ENCODE measurements at places on chromosomes 2 and 18.

- DNase-seq: no peak
These were observed 419.5 kb upstream of the CHST9 start for GRCh38 chr18:27604583-27604982.

GRCh38 chr2:25714740-25715139 lies 41.4 kb upstream of the DTNB start:
- no peak for DNase-seq

- no peak for DNase-seq
These were observed 81.0 kb downstream of the SUMO1 start for GRCh38 chr2:202157211-202157990.

- DNase-seq: no peak
These were observed 254.2 kb downstream of the SETBP1 start for GRCh38 chr18:44934901-44935300.

DNA sequence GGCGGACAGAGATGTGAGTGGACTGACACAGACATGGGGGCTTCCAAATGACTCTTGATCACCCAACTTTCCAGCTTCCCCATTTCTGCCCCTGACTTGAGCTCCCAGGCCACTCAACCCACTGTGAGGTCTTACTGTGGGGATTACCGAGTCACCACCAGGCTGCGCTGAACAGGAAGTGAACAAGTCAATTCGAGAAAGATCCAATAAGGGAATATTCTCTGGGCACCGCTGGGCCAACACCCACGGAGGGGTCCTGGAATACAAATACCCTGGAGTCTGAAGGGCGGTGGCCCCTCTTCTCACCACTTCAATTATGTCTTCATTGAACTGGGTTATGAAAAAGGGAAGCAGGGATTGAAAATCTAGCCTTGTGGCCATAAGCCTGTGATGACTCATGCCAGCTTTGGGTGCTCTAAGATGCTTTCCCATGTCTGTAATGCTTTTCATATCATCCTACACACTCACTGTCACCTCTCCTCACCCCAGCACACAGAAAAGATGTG lies 37.7 kb downstream of the BCL11A start:
- DNase-seq: no peak

- DNase-seq: no peak
These were observed 12.6 kb downstream of the FN1 start for GRCh38 chr2:215423234-215423633.

DNA sequence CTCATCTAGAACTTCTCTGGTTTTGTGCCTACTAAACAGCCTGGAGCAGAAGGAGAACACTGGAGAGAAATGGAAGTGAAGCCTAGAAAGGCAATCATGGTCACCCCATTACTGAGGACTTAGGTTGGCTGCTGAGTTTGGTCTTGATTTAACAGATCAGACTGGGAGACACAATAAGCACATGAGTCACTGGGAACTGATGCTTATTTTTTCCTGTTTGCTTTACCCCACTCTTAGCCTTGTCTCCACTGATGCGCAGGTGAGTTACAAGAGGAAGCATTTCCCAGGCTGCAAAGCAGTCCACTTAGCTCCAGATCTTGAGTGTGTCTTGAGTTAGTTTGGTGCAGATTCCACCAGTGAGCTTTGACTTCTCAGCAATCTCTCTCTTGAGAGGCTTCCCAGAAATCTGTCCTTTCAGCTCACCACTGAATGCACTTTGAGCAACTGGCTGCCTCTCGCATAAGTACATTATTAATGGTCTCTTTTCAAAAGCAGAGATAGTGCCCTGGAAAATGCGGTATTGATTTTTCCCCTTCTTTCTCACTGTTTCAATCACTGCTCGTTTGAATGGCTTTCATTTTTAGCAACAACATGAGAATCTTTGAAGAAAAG lies 390.2 kb upstream of the SETBP1 start:
- no peak for DNase-seq

- no peak for DNase-seq
These were observed 127.0 kb downstream of the CELF4 start for GRCh38 chr18:37438417-37439180.

DNA sequence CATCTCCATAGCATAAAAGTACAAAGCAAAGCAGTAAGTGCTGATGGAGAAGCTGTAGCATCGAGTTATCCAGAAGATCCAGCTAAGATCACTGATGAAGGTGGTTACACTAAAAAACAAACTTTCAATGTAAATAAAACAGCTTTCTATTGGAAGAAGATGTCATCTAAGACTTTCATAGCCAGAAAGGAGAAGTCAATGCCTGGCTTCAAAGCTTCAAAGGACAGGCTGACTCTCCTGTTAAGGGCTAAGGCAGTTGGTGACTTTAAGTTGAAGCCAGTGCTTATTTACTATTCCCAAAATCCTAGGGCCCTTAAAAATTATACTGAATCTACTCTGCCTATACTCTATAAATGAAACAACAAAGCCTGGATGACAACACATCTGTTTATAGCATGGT lies 44.0 kb downstream of the METTL8 start:
- no peak for DNase-seq

DNA sequence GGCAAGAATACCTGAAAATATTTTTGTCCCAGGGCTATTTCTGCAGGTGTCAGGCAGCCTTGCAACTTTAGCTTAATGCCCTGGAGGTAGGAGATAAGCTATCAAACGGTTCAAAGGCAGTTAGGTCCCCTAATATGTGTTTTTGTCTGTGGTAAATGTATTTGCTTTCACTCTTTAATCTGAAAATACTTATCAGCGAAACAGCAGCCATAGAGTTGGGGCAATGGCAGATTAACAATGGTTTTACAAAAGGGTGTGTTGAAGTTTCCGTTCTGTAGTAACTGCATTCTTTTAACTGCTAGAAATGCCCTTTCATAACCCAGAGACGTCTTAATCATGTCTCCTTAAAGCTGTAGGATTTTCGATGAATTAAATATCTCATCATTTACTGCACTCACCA lies 265.0 kb upstream of the TRIB2 start:
- DNase-seq: no peak

- DNase-seq: no peak
These were observed 788 bp downstream of the USP14 start for GRCh38 chr18:159037-159652.

GRCh38 chr2:29218071-29218470 lies 102.9 kb downstream of the CLIP4 start:
- no peak for DNase-seq

DNA sequence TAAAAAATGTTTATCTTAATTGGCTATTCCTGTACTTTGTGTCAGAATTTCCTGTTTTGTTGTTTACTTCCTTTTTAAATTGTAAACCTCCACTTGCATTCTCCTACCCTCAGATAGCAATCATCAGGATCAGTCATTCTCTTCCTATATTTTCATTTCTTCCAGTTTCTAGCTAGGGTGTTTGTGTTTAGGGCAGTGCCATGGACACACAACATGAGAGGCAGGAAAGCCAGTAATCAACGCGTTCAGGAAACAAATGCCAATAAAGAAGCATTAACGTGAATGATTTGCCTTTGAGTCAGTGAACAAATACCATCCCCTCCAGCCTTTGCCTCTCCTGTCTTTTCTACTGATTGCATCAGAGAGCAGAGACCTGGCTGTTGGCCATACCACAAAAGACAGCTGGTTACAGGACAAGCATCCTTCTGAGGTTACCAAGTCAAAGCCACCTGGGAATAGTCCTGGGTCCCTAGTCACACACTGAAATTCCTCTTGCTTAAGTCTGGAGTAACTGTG lies 56.7 kb upstream of the FHL2 start:
- no peak for DNase-seq

- DNase-seq: no peak
These were observed 1516.1 kb downstream of the RPIA start for GRCh38 chr2:90207454-90208058.

GRCh38 chr2:2851806-2852777 lies 521.0 kb upstream of the MYT1L start:
- no peak for DNase-seq

DNA sequence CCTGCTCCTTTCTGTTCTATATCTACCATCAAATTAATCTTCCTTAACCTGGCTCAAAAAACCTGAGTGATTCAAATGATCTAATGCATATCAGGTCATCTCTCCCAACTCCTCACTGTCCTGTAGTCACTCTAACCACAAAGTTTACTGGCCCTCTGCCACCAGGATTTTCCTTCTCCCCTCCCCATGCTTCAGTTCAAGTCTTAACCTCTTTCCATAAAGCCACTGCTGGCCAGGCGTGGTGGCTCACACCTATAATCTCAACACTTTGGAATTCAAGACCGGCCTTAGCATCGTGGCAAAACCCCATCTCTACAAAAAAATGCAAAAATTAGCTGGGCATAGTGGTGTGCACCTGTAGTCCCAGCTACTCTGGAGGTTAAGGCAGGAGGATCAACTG lies 7.5 kb upstream of the SP3 start:
- DNase-seq: no peak

DNA sequence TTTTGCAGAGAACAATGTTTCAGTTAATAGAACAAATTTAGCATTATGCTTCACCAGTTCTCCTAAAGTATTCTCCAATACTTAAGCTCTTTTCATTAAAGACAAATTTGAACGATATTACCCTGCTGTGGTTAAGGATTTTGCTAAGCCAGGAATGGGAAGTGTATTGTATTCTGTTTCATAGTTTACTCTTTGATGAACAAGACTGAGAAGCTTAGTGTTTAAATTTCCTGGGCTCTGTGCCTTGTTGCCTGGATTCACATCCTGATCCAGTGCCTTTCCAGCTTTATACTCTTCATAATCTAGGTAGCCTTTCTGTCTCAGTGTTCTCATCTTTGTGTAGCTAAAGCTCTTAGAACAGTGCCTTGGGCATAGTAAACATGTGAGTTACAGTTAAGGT lies 58.6 kb upstream of the GLS start:
- no peak for DNase-seq

- DNase-seq: no peak
These were observed 1007.0 kb upstream of the ACVR2A start for GRCh38 chr2:146837857-146838256.

DNA sequence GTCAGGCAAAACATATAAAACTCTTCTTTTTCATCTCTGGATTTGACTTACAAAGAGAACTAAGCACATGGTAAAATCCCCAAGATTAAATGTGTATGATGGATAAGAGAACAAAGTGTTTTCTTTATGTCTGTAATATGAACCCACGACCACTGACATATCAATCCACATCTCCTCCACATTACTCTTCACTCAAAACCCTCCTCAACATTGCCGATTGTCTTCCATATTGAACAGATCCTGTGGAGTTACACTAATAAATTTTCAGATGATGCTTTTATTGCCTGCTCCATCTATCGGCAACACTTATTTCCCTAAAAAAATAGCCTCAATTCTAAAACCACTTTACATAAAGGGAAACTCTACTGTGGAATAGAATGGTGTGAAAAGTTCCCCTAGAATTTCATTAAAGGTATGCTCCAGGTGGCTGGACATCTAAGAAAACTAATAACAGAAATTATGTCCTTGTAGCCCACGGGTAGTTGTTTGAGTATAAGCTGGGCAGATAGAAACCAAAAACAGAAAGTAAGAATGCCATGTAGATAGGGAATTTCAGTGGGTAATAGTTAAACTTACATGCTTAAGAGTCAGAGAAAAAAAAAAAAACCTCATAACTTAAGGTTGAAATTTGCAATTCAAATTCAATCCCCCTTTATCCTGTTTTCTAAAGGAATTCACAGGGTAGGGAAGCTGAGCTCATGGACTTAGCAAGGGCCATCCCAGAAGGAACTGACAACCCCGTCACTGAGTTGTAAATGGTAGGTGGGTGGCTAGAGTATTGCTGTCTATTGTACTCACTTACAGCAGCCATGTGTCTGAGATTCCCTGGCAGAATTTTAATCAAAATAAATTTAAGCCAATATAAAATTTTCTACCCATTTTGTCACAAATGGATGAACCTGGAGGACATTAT lies 305.4 kb upstream of the LYPD1 start:
- DNase-seq: no peak

DNA sequence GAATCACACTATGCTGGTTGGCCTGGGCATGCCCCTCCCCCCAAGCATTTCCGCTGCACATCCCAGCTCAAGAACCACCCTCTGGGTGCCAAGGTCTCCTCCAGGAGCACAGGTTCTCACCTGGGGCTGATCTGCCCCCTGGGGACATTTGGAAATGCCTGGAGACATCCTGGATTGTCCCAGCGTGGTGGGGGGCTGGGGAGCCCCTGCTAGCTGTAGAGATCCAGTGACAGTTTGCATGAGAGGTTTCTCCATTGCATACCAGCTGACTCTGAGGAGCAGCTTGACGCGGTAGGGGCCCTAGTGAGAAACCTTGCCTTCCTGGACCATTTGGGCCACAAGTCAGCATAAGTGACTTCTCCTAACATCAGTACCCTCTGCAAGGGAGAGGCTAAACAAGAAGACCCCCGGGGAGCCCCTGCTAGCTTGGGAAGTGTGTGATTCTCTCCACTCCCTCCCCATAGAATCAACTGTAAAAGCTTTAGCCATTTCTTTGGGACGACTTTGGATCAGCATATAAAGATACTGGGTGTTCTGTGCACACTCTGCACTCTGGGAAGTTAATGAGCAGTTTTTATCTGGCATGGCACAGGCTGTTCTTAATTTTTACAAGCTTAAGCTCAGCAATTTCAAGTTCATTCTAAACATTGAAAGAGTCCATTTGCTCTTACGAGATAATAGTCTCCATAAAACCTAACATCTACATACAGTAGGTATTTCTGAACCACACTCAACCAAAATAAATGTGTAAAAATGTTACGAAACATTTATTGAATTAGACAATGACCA lies 94.1 kb downstream of the GBX2 start:
- DNase-seq: no peak

DNA sequence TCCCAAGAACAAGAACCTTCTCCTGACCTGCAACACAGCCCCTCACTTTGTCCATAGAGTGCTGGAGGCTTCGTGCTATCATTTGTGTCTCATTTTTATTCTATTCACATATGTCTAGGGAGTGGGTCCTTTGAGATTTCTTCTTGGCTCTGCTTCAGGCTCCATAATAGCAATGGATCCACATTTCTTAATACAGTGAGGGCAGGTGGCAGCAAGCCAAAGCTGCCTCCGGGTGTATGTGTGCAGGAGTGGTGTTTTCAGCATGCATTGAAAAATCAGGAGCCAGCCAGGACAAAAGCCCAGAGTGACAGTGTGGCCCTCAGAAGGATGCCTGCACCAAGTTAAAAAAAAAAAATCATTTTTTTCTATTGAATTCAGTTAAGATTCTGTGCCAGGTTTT lies 115.1 kb upstream of the PELI1 start:
- DNase-seq: no peak

GRCh38 chr18:8820396-8821082 lies 115.2 kb downstream of the MTCL1 start:
- no peak for DNase-seq

DNA sequence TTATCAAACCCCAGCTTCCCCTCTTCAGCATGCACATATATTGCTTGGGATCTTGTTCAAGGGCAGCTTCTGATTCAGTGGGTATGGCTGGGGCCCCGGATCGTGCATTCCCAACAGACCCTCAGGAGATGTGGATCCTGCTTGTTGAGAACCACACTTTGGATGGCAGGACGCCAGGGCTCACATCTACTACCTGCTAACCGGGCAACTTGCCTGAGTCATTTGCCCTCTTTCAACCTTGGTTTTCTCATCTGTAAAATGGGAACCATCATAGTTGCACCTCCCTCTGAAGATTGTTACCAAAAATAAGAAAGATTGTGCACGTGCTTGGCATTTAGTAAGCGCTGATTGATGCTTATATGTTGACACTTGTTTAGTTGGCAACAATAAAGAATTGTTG lies 154.6 kb downstream of the ACKR3 start:
- DNase-seq: no peak

- DNase-seq: no peak
These were observed 8.7 kb downstream of the KLHL29 start for GRCh38 chr2:23393722-23394121.

GRCh38 chr2:172261292-172261691 lies 158.6 kb upstream of the DLX2 start:
- DNase-seq: no peak

- DNase-seq: no peak
These were observed 207.4 kb downstream of the NCK2 start for GRCh38 chr2:105952131-105952530.

- no peak for DNase-seq
These were observed 1.3 kb downstream of the LAMA3 start for GRCh38 chr18:23690505-23691068.

All from stimulated activated CD8-positive, alpha-beta memory T cell treated with anti-CD3 and anti-CD28 coated beads, Interleukin-12 subunit alpha, Interleukin-12 subunit beta, amount 100 ng/mL, for 4 hours (primary cell).